ENCODE measurements at places on chromosomes 12 and 14.

GRCh38 chr12:2959192-2959504, at the start of gene TEAD4:
TEAD4 (plus strand) TSS chr12:2959397.
- DNase-seq, result peak; percentile 69

GRCh38 chr14:89198544-89199329, 218.3 kb downstream of the FOXN3 start:
- no peak for DNase-seq

- DNase-seq, result no peak
Measured at GRCh38 chr12:126182619-126183236, 1117.5 kb downstream of the AACS start.

DNA sequence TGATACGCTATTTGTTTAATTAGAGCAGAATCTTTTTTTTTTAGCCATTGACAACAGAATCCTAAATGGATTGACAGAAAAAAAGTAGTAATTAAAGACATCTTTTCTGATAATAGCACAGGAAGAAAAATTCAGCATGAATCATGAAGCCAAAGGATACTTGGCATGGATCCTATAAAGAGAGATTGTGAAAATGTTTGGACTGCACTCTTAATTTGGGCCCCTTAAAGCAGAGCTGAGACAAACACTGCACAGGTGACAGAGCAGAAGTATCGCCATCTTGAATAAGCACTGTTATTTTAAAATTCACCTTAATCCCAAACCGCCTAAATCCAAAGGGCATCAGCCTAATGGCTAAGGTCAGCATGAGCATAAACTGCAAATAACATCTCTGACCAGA, 48.8 kb upstream of the SEL1L start:
- no peak for DNase-seq

DNA sequence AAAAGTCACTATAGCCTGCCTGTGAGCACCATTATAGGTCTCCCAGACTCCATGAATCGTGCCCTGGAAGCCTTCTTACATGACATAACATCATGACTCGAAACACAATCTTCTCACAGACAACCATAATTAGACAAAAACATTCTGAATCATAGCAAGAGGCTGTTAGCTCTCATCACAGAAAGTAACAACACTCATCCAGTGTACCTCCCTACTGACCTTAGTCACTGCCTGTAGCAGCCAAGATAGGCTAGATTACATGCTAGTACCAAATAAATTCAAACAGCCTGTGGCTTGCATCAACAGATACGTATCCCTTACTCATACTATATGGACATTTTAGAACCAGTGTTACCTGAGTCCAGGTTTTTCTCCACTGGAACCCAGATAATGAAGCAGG, 663.8 kb upstream of the FOXG1 start:
- DNase-seq, result no peak

DNA sequence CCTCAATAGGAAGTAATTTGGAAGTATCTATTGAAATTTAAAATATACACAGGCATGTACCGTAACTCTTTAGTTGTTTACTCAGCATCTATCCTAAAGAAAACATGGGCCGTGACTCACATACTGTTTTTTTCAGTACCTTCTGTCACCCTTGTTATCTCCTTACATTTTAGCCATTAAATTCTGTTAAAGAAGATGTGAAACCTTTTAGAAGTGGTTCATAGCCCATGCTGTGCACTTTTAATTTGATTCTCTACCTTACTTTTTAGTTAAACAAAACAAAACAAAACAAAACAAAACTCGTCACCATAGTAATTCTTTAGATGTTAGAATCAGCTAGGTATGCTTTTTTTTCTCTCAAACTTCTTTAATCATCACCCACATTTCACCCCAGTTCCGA, 494.4 kb upstream of the RGS6 start:
- DNase-seq, result no peak

GRCh38 chr12:114884575-114884974, 200.6 kb upstream of the TBX3 start:
- no peak for DNase-seq

DNA sequence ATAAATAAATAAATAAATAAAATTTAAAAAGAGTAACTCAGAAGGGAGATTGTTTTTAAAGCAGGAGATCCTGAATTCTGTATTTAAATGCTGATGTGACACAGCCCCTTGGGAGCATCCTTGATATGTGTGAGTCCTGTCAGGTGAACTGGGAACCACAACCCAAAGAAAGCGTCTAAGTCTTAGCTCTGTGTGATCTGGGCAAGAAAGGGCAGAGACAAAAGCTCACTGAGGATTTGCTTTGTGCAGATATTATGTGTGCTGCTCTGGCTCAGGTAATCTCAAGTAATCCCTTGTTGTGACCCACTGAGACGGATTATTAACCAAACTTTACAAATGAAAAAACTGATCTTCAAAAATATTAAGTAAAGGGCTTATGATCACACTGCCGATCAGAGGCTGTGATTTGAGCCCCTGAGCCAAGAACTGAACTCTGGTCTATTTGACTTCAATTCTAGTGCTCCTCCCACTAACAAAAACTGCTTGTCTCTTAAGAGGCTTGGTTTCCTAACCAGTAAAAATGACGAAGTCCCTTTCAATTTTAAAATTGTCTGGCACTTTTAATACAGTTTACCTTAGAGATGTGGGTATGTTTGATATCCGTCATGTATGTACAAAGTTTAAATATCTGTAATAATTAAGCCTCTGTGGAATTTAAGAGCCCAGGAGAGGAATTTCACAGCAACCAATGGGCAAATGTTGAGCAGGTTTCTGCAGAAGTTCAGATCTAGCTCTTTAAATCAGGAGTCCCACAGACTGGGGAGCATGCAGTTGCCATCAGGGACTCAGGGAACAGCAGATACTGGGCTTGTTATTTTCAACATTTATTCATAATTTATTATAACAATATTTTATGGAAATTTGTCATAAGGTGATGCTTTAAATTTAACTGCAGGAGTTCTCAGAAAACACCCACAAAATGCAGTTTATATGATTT, 46.1 kb downstream of the CPM start:
- no peak for DNase-seq

GRCh38 chr12:125222876-125223275, 157.6 kb downstream of the AACS start:
- DNase-seq, result no peak

DNA sequence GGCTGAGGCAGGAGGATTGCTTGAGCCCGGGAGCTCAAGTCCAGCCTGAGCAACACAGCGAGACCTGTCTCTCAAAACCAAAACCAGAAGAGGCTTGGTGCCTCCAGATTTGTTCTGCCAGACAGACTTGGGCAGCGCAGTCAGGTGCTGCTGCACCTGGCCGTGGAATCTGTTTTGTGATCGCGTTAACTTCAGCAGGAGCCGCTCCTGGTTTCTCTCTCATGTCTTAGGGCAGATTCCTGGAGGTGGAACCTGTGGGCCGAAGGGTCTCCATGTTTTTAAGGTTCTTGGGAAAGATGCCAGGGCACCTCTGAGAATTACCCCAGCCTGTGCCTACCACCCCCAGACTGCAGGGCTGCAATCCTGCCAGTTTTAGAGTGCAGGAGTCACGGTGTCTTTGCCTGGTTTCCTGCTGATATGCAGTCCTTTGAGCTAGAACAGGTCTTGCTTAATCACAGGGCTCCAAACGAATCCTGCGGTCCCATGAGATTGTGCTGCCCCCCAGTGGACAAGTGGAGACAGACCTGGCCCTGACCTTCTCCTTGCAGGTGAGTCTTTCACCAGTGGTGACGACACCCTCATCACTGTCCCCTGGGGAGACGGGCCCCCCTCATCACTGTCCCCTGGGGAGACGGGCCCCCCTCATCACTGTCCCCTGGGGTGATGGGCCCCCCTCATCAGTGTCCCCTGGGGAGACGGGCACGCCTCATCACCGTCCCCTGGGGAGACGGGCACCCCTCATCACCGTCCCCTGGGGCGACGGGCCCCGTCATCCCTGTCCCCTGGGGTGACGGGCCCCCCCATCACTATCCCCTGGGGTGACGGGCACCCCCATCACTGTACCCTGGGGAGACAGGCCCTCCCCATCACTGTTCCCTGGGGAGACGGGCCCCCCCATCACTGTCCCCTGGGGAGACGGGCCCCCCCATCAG, 37.6 kb downstream of the PACS2 start:
- DNase-seq, result peak; percentile 82

GRCh38 chr12:24414480-24414879, 465.0 kb upstream of the SOX5 start:
- DNase-seq, result no peak

DNA sequence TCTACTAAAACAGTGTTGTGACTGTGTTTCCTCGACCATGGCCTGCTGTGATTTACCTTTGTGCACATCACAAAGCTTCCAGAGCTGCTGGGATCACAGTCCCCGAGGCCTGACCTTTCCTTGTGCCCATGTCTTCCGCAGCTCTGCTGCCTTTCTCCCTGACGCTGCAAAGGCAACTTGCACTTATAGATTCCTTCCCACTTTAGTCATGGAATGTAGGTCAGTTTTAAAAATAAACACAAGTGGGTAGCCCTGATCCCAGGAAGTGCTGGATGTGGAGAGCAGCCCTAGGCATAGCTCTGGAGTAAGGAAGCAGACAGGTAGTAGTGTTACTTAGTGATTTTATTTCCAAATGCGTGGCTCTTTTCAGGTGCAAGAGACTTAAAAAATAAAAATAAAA, 825.7 kb downstream of the AACS start:
- DNase-seq, result no peak

DNA sequence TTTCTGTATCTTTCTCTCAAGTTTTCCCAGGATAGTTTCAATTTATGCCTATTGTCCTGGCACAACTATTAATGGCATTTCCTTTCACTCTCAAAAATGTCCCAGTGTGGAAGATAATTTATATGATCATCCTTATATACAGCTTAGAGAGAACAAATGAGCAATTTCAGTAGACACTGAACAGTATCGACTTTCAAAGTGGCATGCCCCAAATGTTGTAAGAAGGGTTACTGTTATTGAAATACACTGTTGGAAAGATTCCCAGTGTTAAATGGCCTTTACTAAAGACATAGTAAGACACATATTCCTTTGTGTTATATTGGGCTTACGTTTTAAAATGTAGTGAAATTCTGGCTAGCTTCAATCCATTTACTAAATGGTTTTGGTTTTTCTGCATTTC, 202.3 kb upstream of the CDKN3 start:
- DNase-seq, result no peak

DNA sequence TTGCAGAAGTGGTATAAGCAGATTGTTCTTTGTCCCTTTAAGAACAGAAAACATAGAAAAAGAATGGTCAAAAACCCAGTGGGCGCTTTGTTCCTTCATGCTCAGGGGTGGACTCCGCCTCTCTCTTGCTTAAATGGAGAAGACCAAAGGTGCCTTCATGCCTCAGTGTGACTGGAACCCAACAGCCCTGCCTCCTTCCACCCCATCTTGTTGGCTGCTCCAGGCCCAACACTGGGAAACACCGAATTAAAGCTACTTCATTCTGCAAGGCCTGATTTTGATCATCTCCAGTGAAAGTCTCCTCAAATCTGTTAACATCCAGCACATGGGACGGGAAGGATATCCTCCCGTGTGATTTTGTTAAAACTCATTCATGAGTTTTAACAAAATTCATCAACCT, 103.7 kb downstream of the BCL11B start:
- DNase-seq, result no peak

DNA sequence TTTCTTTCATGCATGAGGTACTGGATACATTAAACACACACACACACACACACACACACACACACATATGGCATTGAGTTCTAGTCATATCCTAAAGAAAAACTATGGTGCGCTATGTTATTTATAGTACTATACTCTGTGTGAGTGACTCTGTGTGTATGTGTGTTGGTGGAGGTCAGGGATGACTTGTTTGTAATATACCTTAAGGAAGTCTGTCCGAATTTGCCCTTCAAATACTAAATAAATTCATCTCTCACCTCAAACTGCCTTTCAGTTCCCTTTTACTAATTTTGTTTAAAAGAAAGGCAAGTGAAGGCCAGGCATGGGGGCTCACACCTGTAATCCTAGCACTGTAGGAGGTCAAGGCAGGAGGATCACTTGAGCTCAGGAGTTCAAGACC, 2.1 kb upstream of the AKAP5 start:
- DNase-seq, result no peak

DNA sequence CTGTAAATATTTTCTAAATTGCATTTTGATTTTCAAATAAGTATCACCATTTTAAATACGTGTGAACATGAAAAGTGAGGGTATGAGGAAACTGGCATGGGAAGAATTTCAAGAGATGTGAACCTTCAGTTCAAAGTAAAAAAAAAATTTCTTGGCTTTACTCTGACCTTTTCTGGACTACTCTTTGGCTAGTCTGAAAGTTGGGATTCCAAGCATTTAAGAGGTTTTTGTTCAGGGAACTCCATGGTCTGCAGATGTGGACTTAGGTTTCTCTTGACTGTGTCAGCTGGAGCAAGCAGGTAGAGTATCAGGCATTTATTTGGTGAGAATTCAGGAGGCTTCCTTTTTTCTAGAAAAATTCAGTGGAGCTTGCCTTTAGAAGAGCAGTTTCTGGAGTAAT, 311.6 kb downstream of the LRIG3 start:
- DNase-seq, result no peak

DNA sequence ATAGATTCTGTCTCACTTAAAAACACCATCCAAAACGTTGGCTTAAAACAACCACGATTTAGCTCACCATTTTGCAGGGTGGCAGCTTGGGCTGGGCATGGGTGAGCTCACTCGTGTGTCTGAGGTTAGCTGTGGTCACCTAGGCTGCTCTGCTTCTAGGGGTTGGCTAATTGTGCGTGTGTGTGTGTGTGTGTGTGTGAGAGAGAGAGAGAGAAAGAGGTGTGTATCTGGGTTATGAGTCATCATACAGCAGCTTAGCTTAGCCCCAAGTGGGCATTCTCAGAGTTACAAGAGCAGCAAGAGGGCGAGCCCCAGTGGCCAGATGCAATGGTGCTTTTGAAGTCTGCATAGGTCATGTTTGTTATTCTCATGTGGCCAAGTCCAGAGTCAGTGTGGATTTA, 6.0 kb downstream of the FBXW8 start:
- DNase-seq, result no peak

GRCh38 chr14:104460791-104461651, 118.5 kb upstream of the C14orf180 start:
- no peak for DNase-seq

GRCh38 chr12:58166643-58167042, 225.3 kb downstream of the ATP23 start:
- no peak for DNase-seq

DNA sequence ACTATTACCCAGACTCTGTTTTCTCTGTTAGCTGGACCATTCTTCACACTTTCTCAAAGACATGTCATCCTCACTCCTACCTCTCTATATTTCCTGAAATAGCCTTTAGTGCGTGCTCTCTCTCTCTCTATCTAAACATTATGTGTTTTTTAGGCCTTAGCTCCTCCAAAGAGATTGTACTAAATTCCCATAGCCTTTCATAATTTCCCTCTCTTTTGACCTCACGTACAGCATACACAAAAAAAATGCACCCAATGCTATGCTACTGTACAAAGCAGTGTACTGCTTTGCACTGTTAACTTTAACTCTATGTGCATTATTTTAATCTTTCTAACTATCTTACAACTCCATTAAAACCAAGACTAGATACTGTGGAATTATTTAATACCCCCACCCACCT, 288.4 kb downstream of the DAD1 start:
- no peak for DNase-seq

DNA sequence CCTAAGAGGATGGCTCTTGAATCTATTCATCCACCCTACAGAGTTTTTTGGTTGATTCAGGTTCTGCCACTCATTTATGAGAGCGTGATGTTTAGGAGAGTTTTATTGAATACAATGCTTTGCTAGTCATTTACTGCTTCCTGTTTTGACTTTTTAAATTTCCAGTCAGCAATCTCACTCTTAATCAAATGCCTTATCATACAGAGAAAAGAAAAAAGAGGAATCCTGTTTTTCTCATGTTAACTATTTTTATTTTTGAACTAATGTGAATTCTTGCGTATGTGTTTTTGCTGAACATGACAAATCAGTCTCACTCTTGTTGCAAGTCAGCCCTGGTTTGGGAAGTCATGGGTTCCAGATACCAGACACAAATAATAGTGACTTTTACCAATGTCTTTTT, 22.1 kb upstream of the LGMN start:
- DNase-seq, result no peak

Data from NCI-H2171 (cell line).